Activated T-cell treated with anti-CD3 and anti-CD28 coated beads for 24 hours (primary cell): ENCODE measurements at places on chromosomes 11 and 22.

DNA sequence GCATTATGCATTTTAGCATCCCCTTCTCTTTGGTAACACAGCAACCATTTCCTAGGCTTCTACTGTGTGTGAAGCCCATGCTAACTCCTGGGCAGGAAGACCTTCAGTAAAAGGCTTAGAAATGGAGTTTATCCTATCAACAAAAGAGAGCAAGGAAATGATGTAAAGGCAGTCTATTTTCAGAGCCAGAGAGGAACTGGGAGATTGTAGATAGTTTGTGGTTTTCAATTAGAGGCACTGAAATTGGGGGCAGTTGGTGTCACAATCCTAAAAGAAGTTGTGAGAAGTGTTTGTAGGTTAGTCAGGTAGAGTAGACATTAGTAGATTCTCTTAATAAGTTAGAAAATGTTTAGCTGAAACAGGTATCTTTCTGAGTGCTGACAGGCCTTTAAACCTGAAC, 7.1 kb downstream of the ACAD8 start:
- DNase-seq = no peak

- no peak for DNase-seq
These were observed 33.8 kb upstream of the SCUBE1 start for GRCh38 chr22:43376765-43377547.

- peak; percentile 38 for DNase-seq
These were observed 12.7 kb downstream of the MAFF start for GRCh38 chr22:38214302-38215056.

GRCh38 chr11:11895672-11896071, 53.9 kb downstream of the USP47 start:
- DNase-seq = no peak

DNA sequence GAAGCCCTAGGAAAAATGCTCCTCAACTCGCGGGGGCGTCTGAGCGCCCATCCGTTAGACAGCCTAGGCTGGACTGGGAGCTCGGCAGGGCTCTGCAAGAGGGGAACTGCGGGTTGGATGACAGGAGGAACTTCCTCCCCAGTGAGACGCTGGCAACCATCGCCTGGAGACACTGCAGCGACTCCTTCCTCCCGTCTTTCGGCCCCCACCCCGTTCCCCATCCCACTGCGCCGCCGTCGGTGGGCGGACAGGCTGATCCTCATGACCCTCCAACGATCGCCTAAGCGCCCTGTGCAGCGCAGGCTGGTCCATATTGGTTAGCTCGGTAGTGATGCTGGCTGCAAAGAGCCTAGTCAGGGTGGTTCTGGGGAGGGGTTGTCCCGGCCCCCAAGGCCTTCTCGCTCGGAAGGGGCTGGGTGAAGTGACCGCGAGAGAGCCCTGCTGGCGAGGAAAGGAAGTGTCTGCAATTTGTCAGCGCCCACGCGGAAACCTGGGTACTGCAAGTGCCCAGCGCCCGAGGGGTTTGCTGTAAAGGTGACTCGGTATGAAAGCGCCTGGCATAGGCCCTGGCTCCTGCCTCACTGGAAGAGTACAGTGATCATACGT, 638 bp downstream of the NRGN start:
- DNase-seq = peak; percentile 39

GRCh38 chr11:68116974-68117373, 4.2 kb downstream of the CHKA start:
- no peak for DNase-seq

- no peak for DNase-seq
These were observed 58.3 kb downstream of the SIK3 start for GRCh38 chr11:117039900-117040299.

DNA sequence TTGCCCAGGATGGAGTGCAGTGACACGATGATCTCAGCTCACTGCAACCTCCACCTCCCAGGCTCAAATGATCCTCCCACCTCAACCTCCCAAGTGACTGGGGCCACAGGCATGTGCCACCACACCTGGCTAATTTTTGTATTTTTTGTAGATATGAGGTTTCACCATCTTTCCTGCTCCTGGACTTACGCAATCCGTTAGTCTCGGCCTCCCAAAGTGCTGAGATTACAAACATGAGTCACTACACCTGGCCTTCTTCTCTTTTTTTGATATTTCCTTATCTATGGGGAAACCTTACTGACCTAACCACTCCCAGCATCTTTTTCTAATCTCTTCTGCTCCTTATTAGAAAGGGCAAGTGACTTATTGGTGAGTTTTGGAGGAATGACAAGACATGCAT, 121.7 kb upstream of the CHORDC1 start:
- no peak for DNase-seq

DNA sequence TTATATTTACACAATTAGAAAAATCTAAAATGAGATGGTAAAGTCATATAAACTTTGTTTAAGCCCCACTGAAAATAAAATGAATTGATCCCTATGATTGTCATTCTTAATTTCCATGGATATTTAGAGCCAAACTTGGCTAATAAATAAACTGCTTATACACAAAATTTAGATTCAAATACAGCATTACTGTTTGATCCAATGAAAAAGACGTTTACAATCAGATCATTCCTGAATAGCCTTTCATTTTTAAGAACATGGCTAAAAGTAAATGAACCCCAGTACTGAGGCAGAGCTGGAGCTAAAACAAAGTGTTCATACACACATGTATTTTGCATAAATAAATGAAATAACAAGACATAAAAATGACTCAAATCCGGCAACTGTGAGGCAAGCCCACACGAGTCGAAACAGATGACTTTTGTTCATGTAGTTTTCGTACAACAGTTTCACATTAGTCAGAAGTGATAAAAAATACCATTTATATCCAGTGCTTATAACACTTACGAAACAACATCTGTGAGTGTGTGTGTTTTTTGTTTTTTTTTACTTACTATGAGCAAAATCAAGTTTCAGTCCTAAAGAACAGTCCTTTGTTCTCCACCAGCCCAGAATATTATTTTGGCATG, 386.5 kb downstream of the SOX6 start:
- no peak for DNase-seq

- no peak for DNase-seq
These were observed 9.3 kb downstream of the NUP50 start for GRCh38 chr22:45172881-45173585.

DNA sequence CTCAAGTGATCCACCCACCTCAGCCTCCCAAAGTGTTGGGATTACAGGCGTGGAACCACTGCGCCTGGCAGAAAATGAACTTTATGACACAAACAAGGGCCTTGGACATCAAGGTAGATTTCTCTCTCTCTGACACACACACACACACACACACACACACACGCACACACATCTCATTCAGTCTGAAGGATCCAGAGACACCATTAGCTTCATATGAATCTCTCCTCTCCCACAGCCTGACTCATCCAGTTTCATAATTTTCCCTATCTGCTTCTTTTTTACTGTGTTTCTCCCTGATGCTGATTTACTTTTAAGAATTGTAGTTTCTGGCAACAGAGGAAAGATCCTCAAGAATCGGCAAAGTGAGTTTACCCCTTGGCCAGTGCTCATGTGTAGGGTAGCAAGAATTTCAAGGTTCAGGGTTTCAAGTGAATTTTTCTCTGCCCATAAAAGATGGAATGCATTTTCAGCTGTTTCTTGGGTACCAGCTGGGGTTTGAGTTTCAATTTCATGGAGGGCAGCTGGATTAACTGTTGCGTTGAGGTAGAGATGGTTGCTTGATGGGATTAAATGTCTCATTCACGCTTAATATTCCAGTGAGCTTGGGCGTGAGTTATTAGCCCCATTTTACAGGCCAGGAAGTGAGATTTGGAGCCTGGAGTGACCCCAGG, 3.5 kb downstream of the MYO18B start:
- no peak for DNase-seq

GRCh38 chr11:413120-414081, 1.4 kb downstream of the SIGIRR start:
- no peak for DNase-seq

DNA sequence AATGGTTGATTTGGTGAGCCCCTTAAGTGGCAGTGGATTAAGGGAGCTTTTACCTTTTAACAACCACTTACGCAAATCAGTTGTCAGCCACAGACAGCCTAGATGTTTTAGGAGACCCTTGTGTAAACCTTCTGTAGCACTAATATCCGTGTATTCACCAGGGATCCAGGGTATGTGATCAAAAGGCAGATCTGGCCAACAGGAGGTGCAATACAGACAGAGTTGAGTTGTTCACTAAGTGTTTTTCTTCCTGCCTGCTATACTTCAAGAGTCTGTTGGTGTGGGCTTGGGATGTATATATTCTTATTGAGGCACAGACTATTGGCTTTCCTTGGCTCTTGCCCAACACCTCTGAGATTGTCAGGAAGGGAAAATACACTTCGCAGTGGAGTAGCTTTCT, 175.1 kb downstream of the FAT3 start:
- DNase-seq = no peak

DNA sequence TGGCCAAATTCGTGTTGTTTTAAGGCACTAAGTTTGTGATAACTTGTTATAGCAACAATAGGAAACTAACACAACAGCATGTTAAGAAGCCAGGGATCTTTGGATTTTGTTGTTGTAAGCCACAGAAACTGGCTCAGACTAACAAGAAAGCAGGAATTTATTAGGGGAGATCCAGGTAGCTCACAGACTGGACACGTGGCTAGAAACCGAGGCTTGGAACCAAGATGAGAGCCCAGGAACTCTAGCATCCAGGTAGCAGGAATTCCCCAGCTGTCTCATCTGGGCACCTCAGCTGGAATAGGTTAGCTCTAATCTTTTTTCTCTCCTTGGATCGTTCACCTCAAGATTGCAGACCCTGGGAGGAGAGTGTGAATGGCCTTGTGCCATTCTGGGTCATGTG, 24.9 kb downstream of the POLA2 start:
- no peak for DNase-seq

DNA sequence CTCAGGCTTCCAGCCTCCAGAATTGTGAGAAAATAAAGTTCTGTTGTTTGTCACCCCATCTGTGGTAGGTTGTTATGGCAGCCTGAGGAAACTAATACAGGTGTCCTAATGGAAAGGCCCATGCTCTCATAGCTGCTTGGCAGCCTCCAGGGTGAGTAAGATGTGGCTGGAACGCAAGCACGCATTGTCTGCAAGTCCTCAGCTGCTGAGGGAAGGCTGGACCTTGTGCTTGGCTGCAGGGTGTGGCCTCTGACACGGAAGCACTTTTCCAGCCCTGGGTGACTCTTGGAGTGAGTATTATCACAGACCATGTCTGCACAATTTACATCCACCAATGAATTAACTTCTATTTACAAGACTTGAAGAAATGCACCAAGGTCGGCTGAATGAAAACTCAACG, 44.4 kb upstream of the BARX2 start:
- no peak for DNase-seq

GRCh38 chr11:42172441-42172840, 713.0 kb upstream of the LRRC4C start:
- no peak for DNase-seq

GRCh38 chr11:112459001-112459400, 198.3 kb upstream of the PLET1 start:
- DNase-seq = no peak

GRCh38 chr11:131917634-131918384, 547.4 kb downstream of the NTM start:
- DNase-seq = no peak

GRCh38 chr11:100329352-100329751, 357.7 kb upstream of the ARHGAP42 start:
- no peak for DNase-seq

GRCh38 chr22:49026494-49027367, 800.9 kb downstream of the BRD1 start:
- no peak for DNase-seq

GRCh38 chr22:17243524-17243923, 24.3 kb upstream of the ADA2 start:
- no peak for DNase-seq

- DNase-seq = no peak
These were observed 185.3 kb upstream of the ISX start for GRCh38 chr22:34880662-34881061.

GRCh38 chr11:114208377-114208776, 87.8 kb upstream of the NNMT start:
- DNase-seq = no peak

- peak; percentile 49 for DNase-seq
These were observed at the start of gene TSPO for GRCh38 chr22:43151251-43152002. TSS of gene TSPO (plus strand) at chr22:43151559. CDS start at chr22:43159239, 7,680 bp downstream.

DNA sequence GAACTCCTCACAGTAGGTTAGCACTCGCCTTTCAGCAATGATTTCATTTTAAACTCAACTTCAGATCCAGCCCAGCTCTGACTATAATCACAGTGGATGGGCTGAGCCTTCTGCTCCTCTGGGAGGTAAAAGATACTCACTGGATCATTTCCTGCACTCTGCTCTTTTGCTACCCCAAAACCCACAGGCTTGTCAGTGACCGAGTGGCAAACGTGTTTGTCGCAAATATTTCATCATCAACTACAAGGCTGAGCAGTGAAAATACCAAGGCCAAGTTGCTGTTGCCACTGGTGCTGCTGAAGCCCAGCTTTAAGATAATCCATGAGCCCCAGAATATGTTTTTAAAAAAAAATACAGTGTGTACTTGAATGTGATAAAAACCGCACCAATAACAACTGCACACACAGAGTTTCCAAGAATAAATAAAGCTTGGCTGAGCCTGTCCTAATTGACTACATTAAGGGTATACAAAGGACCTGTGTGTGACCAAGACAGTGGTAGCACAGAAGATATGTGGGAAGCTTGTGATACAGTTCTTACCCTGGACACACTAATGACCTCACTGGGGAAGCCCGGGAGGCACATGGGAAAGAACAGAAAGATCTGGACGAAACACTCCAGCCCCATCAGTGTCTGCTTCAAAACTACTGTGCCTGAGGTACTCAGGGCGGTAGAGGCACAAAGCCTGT, 41.3 kb downstream of the ABTB2 start:
- no peak for DNase-seq

- DNase-seq = no peak
These were observed 154.3 kb downstream of the CACNA1I start for GRCh38 chr22:39724857-39725256.

- DNase-seq = no peak
These were observed 40.1 kb downstream of the BDNF start for GRCh38 chr11:27660171-27660570.

GRCh38 chr11:2360081-2360642, 16.9 kb upstream of the CD81 start:
- no peak for DNase-seq

- DNase-seq = no peak
These were observed 442.9 kb downstream of the DYNC2H1 start for GRCh38 chr11:103552086-103552485.

GRCh38 chr11:65785319-65786007, 1.4 kb upstream of the OVOL1 start:
- no peak for DNase-seq

DNA sequence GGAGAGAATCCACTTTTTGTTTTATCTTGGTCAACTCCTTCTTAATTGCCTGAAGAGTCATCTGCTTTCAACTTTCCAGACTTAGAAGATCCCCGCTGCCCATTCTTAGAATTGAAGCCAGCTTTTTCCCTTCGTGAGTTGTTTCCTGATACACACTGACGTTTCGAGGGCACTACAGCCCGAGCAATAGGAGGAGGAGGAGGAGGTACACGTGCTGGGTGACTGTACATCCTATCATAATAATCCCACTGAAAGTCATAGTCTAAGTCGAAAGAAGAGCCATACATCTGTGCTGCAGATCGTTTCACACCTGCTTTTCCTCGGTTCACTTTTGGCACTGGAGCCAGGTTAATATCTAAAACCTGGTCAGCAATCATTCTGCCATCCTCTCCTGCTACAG, 606.1 kb downstream of the DLG2 start:
- DNase-seq = no peak

- DNase-seq = no peak
These were observed 129.0 kb downstream of the MICAL2 start for GRCh38 chr11:12239396-12239795.

GRCh38 chr22:32917577-32918354, 116.3 kb downstream of the TIMP3 start:
- DNase-seq = no peak

GRCh38 chr11:2891326-2892214, 6.0 kb upstream of the CDKN1C start:
- no peak for DNase-seq

- no peak for DNase-seq
These were observed 669.1 kb downstream of the NTM start for GRCh38 chr11:132039521-132039920.
